Inflammatory macrophage treated with lipopolysaccharide for 1 hour (primary cell): ENCODE measurements at places on chromosomes 5 and 9.

DNA sequence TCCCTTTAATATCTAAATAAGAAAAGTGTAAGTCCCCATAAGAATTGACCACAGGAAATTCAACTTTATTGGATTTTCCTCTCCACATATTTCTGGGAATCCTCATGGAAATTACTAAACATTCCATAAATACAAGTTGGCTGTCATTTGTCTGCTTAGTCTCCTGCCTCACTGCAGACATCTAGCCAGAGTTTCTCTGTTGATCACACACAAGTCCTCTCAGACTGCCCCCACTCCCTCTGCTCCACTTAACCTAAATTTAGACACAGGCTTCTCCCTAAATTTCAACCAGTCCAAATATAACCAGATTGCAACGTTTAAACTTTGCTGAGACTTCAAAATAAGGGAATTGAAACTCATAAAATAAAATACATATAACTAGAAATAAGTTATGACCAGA, 982.1 kb downstream of the DTWD2 start:
- no peak for DNase-seq

DNA sequence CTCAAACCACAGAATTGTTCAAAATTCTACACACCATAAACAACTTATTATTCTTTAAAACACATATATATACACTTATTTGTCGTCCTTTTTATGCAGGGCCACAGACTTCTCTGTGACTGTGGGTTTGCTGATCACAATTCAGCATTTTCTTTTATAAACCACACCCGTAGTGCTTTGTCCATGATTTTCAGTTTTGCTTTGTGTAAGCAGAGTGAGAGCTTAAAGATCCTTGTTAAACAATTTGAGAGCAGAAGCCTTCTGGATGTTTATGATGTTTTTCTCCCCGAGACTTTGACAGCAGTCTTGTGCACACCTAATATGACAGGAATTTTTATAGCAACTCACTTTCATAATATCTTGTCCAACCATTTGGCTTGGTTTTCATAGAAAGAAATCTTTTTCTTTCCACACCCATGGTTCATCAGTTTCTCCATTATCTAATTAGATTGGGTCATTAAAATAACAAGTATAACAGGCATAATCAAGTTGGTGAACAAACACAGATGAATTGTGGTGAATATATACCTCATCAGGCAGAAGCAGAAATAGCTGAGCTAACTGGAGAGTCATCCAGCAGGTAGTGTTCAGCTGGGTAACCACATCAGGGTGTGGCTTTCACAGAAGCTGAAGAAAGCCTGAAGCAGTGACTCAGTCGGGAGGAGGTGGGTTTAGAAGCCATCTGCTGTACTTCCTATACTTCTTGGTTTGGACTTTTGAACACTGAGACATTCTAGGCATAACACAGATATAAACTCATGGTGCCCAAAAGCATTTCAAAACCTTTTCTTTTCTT, 232.8 kb downstream of the DOCK8 start:
- DNase-seq: no peak

DNA sequence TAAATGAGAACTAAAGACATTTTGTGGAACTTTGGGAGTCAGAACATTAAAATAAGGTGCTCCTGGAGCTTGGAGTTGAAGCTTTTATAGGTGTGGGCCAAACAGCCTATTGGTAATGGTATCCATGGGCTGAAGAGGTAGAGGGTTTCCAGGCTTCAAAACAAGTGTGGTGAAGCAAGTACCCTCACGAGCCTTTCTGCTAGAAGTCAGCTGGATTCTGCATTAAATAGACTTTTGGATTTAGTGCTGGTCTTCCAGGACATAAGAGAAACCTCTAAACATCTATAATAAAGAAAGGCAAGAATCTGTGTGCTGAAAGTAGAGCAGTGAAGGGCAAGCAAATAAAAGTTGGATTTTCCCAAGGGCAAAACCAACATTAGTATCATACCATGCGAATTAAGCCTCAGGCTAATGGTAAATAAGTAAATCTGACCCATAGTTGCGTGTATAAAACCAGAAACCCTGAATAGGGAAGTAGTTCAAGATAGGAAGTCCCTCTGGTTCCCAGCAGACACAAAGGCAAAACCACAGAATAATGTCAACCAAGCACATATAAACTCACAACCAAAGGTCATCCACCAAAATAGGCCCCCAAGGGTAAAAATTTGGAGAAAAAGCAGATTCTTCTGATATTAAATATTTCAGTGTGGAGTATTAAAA, 306.3 kb downstream of the TLE4 start:
- peak; percentile 79 for DNase-seq

- no peak for DNase-seq
Measured at GRCh38 chr9:38318759-38319495, 73.6 kb upstream of the ALDH1B1 start.

GRCh38 chr9:120136696-120137095, 443.3 kb downstream of the CDK5RAP2 start:
- DNase-seq: no peak

- no peak for DNase-seq
Measured at GRCh38 chr5:57895766-57896165, 413.2 kb upstream of the ACTBL2 start.

- no peak for DNase-seq
Measured at GRCh38 chr5:157162919-157163510, 3.0 kb downstream of the GARIN3 start.

- no peak for DNase-seq
Measured at GRCh38 chr9:107648153-107648715, 158.7 kb upstream of the KLF4 start.

DNA sequence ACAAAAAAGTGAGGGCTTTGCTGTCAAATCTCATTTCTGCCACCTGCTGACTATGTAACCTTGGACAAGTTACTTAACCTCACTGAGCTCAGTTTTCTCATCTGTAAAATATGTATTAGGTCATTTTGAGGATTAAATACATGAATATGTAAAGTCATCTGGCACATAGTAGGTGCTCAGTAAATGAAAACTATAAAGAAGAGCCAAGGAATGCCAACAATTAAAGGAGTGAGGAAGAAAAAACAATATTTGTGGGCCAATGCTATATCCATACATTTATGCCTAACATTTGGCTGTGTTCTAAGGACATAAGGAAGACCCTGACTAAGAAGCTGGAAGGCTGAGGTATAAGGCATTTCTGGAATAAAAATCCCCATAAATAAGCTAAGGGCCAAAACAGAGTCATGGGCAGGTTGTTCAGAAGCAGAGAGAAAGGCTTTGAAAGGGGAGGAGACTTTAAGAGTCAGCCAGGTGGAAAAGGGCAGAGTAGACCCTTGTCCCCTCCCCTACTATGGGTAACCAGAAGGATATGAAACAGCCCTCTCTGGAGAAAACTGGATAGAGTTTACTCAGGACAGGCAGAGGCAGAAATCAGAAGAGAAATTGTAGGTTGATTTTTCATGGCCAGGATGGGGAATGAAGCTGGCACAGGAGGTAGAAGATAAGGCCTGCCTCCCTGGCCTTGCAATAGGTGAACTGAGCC, 47.6 kb upstream of the SIL1 start:
- DNase-seq: no peak

DNA sequence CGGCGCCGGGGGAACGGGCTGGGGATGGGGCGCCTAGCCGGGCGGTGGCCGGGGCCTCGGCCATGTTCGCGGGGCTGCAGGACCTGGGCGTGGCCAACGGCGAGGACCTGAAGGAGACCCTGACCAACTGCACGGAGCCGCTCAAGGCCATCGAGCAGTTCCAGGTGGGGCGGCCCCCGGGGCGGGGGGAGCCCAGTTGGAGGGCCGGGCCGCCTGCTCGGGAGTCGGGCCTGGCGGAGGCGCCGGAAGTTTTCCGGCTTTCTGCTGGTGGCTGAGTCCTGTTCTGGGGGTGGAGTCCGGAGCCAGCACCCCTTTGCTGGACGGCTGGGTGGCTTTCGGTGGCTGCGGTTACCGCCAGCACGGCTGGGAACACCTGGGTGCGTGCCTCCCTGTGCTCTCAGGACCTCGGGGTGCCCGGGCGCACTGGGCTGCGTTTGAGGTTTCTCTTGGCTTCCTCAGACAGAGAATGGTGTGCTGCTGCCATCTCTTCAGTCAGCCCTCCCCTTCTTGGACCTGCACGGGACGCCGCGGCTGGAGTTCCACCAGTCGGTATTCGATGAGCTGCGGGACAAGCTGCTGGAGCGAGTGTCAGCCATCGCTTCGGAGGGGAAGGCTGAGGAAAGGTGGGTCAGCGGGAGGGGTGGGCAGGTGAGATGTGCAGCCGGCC, 454 bp downstream of the NELFB start:
- DNase-seq: peak; percentile 19

DNA sequence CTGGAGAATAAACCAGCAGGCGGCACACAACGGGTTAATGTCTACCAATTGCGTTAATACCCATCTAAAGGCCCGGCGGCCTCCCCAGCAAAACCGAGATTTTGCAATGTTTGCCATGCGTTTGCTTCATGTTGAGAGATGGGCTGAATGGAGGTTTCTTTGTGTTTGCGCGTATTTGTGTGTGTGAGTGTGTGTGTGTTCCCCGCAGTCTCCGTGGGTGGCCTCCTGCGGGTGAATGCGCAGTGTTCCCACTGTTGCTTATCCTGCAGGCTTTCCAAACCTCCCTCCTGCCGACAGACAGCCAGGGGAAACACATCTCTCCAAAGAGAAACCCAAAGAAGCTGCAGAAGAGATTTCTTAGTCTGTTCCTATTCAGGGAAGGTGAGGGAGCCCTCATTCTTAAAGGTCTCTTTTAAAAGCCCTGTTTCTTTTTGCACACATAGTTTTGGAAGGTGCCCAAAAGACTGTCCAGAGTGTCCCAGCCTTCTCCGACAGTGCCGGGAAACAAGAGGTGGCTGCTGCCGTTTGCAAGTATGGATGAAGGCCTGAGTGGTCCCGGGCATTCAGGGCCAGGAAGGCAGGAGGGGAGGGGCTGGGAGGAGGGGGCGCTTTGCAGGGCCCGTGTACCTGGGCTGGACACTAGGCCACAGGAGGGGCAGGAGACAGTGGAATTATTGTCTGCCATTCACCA, 103.8 kb upstream of the ERCC6L2 start:
- no peak for DNase-seq

DNA sequence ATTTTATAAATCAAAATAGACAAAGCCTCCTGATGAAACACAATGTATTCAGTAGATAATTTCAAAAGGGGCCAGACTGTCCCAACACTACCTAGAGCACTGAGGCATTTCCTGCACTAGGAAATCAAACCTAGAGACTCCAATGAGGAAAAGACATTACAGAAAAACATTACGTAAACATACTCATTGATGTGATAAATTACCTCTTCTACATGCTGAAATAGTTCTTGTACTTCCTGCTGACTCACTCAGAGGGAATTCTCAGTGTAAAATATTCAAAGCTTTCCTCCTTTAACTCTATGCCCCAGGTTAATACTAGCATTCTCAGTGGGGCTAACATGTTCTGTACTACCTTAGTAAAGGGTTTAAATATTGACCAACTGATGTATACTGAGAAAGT, 178.0 kb downstream of the ESM1 start:
- DNase-seq: peak; percentile 27

DNA sequence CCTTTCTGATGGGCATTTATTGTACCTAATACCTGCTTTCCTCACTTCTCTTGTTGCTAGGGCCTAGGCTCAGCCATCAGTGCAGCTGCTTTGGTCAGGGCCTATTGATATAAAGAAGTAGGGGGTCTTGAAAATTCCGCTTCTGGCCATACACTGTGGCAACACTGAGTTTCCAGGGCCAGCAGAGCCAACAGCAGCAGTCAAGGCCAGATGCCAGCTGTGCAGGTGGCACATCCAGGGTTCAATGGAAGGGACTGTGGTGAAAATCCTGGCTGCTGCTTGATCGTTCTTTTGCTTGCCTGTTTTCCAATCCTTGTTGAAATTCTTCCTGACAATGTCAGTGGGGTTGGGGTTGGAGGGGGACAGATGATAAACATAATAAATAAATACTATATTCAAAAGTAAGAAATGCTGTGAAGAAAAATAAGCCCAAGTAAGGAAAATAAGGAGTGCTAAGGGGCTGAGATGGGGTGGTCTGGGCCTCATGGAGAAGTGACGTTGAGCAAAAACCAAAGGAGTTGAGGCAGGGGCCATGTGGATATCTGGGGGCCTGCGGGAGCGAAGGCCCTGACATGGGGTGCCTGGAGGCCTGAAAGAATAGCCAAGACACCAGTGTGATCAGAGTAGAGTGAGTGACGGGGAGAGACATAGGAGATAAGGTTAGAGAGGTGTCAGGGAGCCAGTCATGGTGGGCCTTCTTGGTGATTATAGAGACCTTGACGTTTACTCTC, 91.0 kb upstream of the ALDH1B1 start:
- no peak for DNase-seq

DNA sequence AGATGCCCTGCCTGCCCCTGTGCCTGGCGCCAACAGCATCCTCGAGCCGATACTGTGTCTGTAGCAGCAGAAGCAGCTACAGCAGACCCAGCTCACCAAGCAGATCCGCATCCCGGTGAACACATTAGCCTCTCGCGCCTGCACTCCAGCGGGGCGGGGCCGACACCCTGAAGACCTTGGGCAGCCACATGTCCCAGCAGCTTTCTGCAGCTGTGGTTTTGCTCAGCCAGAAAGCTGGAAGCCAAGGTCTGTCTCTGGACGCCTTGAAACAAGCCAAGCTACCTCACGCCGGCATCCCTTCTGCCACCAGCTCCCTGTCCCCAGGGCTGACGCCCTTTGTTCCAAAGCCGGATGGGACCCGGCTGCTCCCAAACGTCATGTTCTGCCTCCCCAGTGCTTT, 59.6 kb downstream of the ACTBL2 start:
- no peak for DNase-seq

GRCh38 chr9:121059998-121060636, 10.0 kb upstream of the C5 start:
- peak; percentile 88 for DNase-seq

DNA sequence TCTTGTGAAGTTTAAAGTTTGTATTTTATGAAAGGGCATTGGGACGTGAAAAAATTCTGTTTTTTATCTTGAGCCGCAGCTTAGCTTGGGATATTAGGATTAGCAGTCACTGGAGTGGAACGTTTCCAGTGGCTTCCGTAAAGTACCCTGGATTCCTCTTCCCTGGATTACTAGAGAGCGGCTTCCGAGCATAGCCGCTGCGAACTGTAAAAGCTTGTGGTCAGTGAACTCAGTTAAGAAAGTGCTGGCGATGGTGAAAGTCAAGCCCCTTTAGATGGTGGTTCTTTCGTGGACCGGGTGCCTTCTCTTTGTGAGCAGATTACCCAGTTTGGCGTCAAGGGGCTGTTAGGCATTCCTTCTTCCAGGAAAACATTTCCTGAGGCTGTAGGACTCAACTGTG, 168.1 kb downstream of the KDM4C start:
- DNase-seq: no peak

DNA sequence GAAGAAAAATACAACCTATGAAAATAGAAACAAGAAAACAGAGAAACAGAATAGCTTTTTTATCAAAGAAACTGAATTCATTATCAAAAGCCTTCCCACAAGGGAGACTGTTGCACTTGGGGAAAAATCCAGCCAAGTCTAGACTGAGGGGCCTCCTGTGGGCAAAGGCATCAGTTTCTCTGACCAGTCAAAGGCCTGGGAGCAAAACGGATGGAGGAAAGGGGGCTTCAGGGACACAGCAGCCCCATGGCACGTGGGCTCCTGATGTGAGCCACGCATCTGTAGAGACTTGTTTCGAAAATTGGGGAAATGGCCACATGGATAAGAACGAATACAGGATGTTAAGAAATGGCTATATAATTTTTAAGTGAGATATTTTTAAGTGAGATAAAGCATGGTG, 21.1 kb downstream of the ZDHHC11B start:
- DNase-seq: no peak
